ENCODE measurements at places on chromosomes 16 and 17.

DNA sequence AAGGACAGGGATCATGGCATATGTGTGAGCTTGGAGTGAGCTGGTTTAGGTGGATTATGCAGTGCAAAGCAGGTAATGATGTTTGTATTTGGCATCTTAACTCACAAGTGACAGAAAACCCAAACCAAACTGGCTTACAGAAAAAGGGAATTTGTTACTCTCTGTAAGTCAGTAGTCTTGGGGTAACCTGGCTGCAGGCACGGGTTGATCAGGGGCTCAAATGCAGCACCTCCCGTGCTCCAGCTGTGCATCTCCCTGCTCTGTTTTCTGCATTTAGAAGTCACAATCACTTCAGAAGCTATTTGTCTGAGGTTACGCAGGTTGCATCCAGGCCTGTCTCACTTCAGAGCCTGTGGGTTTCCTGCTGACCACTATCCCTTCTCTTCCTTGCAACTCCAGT is 354.3 kb downstream of the CPPED1 start:
- no peak for DNase-seq

DNA sequence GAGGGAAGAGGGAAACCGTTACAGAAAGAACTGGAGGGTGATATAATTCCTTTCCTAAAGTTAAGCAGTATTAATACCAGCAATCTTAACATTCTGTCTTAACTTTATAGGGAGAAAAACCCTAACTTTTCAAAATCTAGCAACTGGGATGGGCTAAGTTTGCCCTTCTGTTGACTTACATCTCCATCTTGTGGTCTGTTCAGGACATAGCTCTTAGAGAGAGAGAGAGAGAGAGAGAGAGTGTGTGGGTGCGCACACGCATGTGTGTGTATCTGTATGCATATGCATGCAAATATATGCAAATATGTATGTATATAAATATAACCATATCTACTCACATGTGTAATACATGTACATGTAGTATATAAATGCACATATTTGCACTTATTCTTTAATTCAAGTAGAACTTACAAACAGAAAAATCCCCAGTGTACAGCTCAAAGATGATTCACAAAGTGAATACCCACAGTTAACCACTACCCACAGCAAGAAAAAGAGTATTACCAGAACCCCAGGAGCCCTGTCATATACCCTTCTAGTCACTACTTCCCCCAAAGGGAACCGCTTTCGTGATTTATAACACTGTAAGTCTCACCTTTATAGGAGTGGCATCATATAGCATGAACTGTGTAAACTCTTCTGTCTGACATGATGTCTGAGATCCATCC is 46.5 kb downstream of the STX8 start:
- no peak for DNase-seq

DNA sequence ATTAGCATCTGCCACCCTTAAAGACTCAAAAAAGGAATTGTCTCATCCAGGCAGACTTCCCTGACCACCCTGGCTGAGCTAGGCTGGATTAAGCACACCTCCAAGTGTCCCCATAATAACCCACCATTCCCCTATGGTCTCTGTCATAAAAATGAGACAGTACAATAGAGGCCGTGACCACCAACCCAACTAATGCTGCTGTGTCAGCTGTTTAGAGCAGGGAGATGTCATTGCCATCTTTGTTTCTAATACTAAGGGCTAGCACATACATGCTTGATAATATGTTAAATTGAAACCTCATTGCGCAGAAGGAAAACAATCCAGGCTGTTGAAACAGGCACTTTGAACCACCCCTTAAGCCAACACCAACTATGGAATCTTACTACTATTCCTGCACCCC is 7.2 kb upstream of the ADAMTS18 start:
- DNase-seq = no peak

- peak; percentile 33 for DNase-seq
These were observed 23.8 kb downstream of the EZH1 start for GRCh38 chr17:42720996-42721583.

- no peak for DNase-seq
These were observed 18.8 kb downstream of the ZNF652 start for GRCh38 chr17:49343273-49343672.

DNA sequence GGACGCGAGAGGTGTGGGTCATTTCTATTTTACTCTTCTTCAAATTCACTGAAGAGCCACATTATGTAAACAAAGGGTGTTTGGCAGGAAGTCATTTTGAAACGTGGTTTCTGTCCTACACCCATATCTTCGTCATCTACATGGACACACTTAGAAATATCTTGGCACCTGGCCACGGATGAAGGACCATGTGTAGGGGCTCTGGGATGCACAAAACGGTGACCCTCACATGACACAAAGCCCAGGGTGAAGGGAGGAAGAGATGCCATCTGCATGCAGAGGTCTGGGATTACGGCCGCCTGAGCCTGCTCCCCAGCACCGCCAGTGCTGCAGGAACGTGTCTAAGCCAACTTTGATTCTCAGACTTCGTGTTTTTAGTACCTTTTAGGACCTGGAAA is 130.2 kb upstream of the CHMP6 start:
- no peak for DNase-seq
